ENCODE measurements at places on chromosomes 1 and 21.

DNA sequence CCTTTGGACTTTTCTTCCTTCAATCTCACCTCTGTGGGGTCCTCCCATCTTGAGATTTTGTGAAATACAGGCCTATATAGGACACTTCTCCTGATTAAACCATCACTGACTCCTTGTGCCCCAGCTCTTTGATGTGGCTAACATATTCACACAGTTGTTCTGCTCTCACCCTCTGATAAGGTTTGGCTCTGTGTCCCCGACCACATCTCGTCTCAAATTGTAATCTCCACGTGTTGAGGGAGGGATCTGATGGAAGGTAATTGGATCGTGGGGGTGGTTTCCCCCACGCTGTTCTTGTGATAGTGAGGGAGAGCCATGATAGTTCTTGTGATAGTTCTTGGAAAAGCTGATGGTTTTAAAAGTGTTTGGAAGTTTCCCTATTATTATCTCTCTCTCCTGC, 19.7 kb downstream of the LRRC7 start:
- no peak for DNase-seq

- DNase-seq, result no peak
Measured at GRCh38 chr21:26379561-26379960, 193.5 kb downstream of the CYYR1 start.

- peak; percentile 85 for DNase-seq
Measured at GRCh38 chr1:6257541-6258069, 3.3 kb downstream of the GPR153 start.

DNA sequence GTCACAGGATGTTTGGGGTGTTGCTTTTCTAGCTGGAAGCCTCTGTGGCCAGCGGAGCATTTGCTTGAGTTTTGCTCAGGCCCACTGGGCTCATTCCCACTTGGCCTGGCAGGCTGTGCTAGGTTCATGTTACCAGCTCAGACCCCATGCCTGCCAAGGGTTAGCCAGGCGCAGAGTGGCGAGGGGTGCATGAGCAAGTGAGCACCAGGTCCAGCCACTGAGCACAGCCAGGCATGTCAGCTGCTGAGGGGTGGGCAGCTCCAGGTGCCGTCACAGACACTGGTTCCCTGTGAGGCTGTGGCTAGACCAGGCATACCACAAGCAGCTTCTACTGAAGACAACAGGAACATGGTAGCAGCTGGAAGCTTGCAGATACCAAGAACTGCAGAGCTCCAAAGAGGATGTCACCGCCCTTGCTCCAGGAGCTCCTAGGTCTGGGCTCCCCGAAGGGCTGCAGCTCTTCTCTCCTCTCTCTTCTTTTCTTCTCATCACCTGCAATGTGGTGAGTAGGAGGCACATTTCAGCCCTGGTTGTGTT, 52.0 kb upstream of the CYYR1 start:
- no peak for DNase-seq

DNA sequence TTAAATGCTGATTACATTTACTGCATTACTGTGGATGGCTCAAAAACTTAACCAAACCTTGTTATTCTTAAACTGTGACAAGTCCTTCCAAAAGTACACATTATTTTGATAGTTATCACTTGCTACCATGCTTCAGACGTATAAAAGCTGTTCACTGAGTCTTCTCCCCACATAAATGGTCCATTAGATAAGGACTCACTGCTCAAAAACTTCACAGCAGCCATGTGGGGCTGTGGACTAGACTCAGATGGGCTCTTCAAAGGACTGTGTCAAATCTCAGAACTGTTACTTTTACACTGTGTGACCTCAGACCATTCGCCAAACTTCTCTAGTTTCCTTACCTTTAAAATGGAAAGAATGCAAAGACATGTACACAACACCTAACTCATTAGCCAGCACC, 11.6 kb downstream of the SCAF4 start:
- no peak for DNase-seq

DNA sequence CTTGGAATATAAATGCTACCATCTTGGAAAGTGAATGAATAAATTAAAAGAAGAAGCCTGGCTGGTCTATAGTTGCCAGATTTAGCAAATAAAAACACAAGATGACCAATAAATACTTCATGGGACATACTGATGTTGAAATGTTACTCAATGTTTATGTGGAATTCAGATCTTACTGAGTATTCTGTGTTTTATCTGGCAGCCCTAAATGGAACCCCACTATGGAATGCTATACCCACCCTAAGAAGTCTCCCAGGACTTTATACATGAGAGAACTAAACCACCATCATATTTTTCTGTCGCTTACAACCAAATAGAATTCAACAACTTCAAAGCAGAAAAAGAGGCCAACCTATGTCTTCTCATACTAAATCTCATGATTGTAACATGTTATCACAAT, 177.6 kb upstream of the HMCN1 start:
- no peak for DNase-seq

DNA sequence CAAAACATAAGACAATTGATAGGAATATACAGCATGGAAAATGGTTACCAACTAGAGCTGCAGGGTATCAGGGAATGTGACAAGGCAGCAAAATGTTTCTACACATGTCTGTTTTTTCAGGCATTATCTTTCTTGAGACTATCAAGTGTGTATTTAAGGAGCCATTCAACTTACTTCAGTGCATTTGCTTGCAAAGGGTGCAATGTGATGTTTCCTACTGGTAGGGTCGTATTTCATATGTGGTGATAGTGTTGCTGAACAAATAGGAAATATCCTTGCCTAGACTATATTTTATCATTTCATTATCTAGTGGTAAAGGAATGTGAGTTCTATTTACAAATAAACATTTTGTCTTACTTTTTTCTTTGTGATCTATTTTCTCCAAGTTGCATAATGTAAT, 42.4 kb downstream of the PTPRC start:
- peak; percentile 54 for DNase-seq
